ENCODE measurements at places on chromosomes 11 and 22.

- DNase-seq, result no peak
These were observed 586.3 kb upstream of the RAG2 start for GRCh38 chr11:37184326-37184725.

DNA sequence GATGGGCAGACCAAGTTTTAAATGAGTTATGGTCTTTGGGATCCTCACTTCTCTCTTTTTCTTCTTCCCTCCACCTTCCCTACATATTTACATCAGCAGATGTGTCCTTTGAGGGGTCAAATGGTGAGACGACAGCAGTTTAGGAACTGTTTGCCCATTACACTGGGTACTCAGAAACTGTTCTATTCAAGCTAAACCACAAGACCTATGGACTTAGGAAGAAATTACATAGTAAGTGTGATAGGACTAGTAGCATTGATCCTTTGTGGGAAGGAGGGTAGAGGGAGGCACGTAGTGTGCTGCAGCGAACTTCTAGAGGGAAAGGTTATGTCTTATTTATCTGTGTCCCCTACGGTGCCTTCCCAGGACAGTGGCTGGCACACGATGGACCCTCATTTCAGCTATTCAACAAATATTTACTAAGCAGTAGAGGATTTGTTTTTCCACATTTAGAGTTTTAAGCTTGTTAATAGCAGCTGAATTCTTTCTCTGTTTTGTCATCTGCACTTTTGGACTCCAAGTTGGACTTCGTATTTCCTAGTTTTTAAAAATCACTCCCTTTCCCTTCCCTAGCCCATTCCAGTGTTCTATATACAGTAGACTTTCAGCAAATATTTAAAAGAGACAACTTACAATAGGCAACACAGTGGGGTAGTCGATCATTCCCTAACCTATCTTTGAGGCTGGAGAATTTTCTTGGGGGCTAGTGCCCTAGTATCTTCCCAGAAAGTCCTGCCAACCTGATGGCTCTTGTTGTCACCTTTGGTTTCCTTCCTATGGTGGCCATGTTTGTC lies 13.9 kb downstream of the FZD4 start:
- no peak for DNase-seq

GRCh38 chr22:24005201-24005600 lies at the start of gene GSTT4:
TSS of gene GSTT4 (minus strand) at chr22:24005453. CDS start at chr22:24005356, 97 bp downstream.
- no peak for DNase-seq

- DNase-seq, result no peak
These were observed 986.9 kb upstream of the CHORDC1 start for GRCh38 chr11:91209751-91210150.

DNA sequence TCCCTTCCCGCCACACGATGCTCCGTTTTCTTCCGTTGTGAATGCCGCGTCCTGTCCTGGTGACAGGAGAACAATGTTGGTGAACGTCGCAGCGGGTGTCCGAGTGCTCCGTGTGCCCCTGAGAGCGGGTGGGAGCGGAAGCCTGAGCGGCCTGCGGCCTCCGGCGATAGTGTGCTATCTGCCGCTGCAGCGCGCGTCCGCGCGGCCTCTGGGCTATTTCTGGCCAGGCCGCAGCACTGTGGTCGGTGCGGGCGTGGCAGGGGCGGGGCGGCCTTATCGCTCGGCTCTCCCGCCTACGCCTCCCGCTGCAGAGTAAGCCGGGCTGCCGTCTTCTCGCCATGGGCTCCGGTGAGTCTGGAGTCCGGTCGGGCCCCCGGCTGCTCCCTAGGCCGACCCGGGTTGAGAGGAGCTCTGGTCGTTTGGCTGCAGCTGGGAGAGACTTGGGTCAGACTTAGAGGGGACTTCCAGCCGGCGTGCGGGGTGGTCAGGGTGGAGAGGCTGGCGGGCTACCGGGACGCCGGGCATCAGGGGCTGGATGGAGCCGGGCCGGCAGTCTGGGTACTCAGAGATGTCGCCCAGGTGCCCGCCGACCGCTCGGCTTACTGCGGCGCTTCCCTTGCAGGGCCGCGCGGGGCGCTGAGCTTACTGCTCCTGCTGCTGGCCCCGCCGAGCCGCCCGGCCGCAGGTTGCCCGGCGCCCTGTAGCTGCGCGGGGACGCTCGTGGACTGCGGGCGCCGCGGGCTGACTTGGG lies at the start of gene GP1BB:
Gene GP1BB, plus strand, starts transcription at position 308 of the 751 bp plus-strand sequence. Its CDS starts 31 bp downstream, at position 339.
- no peak for DNase-seq

DNA sequence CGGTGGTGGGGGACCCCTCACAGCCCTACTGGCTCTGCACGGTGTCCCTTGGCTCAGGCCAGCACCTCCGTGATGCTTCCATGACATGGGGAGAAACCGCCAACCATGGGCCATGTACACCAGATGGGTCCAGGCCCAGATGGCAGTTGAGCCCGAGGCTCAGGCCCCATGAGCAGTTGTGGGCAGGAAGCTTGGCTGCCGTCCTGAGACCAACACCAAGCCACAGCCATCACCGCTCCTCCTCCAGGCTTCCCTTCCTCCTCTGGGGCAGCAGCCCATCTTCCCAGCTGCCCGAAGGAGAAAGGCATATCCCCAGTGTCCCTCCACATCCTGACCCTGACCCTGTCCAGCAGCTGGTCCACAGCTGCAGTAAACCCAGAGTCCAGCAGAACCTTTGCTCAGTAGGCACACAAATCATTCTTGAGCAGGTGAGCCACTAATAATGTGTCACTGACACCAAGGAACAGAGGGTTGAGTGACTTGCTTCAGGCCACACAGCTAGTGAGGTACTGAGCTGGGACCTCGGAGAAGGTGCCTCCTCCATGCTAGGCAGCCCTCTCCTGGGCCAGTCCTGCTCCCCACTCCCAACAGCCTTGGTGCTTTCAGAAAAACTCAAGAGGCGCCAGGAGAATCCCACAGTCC lies 204.9 kb downstream of the CTTN start:
- DNase-seq, result peak; percentile 34

- no peak for DNase-seq
These were observed 6.0 kb downstream of the CSNK1E start for GRCh38 chr22:38311323-38311620.

- no peak for DNase-seq
These were observed 117.3 kb upstream of the TEAD1 start for GRCh38 chr11:12556788-12557384.

- DNase-seq, result no peak
These were observed 42.6 kb downstream of the GNB1L start for GRCh38 chr22:19811811-19812771.

All from GDM1 (cell line).